ENCODE measurements at places on chromosomes 5 and 9. TPM values are rescaled to one million over a fixed set of nuclear protein-coding genes. Genes with fewer than 3 reads are reported as not detected.

The TMEM267 gene
- total RNA-seq, result 11.3 TPM

The EDIL3 gene
- total RNA-seq, result 0.32 TPM

The ADGRD2 gene
- not detected for total RNA-seq

- no peak for DNase-seq
Observed at GRCh38 chr9:99822806-99823591, 1.3 kb downstream of the NR4A3 start.

DNA sequence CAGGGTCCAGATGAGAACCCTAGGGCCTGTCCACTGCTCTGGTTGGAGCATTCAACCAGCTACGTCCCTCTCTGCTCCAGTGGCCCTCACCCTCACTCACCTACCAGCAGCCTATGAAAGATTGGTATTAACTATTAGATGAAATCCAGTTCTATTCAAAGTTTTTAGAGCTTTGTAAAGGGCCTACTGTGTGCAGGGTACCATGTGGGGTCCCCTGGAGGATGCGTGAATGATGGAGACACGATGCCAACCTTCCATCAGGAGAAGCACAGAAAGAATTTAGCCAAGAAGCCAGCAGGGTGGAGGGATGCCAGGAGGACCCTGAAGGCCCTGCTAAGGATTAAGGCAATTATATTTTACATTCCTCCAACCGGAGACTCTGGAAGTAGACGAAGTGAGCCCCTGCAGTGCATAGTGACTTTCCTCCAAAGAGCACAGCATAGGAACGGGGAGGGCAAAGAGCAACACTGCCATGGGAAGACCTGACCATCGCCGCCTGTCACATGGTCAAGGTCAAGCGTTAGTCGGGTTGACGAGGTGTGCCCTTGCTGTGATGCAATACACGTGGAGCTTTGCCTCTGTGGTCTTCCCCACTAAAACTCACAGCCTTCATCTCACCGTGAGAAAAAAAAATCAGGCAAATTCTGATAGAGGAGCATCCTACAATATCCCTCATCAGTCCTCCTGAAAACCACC, 22.8 kb upstream of the ANKRD33B start:
- DNase-seq, result no peak

DNA sequence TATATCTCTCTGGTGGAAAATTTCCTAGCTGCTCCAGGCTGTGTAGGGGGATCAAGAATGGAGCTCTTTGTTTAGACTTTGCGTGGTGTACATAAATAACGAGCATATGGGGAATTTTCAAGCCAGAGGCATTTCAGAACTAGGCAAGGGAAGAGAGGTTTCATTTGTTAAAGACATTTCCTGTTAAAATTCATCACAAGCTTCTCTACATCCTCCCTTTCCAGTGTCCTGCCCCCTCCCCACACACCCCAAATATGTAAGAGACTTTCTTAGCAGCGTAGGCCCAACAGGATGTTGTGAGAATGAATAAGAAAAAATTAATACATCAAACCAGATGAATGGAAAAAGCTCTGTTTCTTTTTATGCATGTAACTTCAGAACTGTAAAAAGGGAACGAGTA, 150.3 kb downstream of the GPBP1 start:
- DNase-seq, result no peak

- no peak for DNase-seq
Observed at GRCh38 chr5:112014783-112015395, 257.9 kb upstream of the NREP start.

DNA sequence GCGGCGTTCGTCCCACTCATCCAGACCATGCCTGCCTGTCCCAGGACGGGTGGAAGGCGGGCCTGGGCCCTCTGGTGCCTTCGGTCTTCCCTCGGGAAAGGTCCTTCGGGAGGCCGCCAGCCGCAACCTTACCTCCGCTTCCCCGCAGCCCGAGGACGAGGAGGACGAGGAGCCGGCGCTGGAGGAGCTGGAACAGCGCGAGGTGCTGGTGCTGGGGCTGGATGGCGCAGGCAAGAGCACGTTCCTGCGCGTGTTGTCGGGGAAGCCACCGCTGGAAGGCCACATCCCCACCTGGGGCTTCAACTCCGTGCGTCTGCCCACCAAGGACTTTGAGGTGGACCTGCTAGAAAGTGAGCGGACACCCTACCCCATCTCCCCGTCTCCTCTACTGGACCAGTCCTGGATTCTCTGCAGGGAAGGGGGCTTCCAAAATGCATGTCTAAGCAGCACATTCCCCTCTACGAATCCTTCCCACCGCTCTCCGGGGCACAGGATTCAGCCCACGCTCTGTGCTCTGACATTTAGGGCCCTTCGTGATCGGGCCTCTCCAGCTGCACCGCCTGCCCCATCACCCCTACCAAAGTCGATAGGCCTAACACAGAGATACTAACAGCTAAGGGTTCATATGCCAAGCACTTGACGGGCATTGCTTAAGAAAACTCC, 1.1 kb downstream of the ARL10 start:
- DNase-seq, result no peak

- DNase-seq, result no peak
Observed at GRCh38 chr9:130837643-130838042, 2.6 kb downstream of the ABL1 start.

- DNase-seq, result no peak
Observed at GRCh38 chr5:95818181-95819147, 4.1 kb downstream of the GLRX start.

DNA sequence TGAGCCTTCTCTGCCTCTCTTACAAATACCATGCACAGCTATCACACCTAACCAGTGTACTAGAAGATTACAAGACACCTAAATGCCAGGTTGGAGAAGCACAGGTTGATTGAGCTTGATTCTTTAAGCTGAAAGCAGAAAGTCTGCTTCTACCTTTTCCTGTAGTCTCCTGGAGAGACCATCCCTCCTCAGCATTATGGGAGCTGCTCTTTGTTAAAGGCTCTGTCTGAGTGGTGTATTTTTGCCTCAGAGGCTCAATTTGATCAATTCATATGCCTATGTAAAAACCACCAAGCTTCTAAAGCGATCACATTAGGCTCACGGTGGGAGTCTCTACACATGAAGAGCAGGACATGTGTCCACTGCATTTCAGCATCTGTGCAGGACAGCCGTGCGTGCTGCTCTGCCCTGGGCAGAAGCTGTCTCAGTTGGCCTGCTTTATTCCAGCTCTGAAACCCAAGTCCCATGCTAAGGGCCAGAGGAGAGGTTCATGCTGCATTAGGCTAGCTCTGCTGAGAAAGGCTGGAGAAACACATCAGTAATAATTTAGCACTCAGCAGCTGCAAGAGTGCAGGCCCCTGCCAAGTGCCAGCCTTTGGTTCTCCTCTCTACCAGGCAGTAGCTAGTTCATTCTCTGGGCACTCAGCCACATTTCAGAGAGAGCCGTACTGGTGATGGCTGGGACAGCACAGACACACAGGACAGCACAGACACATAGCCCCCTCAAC, 41.7 kb downstream of the TMEM167A start:
- no peak for DNase-seq

DNA sequence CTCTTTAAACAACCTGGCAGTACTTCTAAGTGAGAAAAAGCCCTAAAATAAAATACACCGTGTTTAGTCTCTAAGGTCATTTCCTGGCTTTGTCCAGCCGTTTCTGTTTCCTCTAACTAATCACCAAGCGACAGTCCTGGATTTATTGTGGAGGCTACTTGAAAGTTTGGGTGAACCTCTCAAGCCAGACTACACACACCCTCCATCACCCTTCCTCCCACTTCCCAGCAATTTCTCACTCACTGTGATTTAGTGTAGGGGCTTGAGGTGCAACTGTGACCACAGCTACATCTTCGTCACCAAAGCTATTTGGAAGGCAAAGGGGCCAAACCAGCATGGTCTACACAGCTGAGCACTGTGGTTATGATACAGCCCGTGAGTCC, 240.0 kb upstream of the SLC24A2 start:
- DNase-seq, result no peak

All from GM12878 (cell line).